ENCODE measurements at places on chromosomes 5 and 9. TPM values are rescaled to one million over a fixed set of nuclear protein-coding genes. Genes with fewer than 3 reads are reported as not detected.

GRCh38 chr9:99368341-99369326 is 146.6 kb downstream of the SEC61B start:
- no peak for DNase-seq

The ADCY2 gene
- 0.59 TPM for total RNA-seq

DNA sequence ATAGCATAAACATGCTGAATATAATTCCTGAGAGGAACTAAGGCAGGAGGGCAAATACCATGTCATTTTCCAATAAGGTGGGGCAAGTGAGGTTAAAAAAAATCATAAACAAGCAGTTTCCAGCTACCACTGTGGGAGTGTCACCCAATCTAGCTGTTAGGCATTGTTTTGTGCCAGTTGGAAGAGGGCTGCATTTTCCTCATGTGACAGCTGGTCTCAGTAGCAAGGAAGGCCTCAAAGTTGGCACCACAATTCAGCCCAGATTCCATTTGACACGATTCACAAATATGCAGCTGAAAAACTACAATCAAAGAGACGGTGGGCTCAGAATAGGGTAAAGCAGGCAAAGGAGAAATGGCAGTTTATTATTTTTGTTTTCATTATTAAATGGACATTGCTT is 636.1 kb downstream of the KIF4B start:
- DNase-seq: no peak

The DMRT1 gene
- not detected for total RNA-seq

The PALM2AKAP2 gene
- 26.2 TPM for total RNA-seq

GRCh38 chr9:93013856-93014582 is 44.5 kb upstream of the SUSD3 start:
- no peak for DNase-seq

GRCh38 chr9:111914749-111915424 is 18.3 kb downstream of the UGCG start:
- DNase-seq: no peak

- no peak for DNase-seq
These were observed 81.4 kb upstream of the ANKRD55 start for GRCh38 chr5:56314529-56314928.

DNA sequence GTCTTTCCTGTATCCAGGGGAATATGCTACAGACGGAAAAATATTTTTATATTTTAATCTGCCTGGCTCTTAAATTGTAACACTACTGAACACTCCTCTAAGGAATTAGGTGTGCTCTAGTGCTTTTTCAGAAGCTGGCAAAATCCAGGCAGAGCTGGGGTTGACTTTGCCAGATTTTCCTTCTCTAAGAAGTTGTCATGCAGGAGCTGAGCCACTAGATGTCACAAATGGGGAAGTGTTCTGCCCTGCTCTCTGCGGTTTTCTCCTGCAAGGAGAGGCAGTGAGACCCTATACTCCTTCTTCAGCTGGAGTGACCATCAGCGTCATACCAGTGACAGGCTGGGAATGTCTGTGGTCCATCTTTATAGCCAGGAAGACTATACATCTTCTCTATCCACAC is 112.5 kb downstream of the HAPLN1 start:
- DNase-seq: no peak

GRCh38 chr5:41213340-41213739 is at the start of gene C6:
TSS of gene C6 (minus strand) at chr5:41213532. CDS start at chr5:41203230, 10,302 bp downstream.
- no peak for DNase-seq

DNA sequence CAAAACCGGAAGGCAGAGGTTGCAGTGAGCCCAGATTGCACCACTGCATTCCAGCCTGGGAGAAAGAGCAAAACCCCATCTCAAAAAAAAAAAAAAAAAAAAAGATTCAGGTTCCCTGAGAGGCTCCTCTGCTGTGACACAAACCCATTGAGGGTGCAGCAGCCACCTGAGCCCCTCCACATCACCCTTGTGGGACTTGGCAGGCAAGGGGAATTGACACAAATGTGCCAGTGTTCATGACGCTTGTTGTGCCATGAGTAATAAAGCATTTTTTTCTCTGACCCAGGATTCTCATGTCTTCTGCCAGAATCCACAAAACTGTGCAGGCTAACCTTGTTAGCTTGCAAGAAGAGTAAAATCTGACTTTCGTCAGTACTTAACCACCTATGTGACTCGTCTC is 149.6 kb downstream of the TTC39B start:
- no peak for DNase-seq

- no peak for DNase-seq
These were observed 421.9 kb upstream of the FTMT start for GRCh38 chr5:121429761-121430160.

The GFM2 gene
- total RNA-seq: 19.8 TPM

GRCh38 chr5:172455511-172456061 is 1.3 kb upstream of the SH3PXD2B start:
- DNase-seq: no peak

DNA sequence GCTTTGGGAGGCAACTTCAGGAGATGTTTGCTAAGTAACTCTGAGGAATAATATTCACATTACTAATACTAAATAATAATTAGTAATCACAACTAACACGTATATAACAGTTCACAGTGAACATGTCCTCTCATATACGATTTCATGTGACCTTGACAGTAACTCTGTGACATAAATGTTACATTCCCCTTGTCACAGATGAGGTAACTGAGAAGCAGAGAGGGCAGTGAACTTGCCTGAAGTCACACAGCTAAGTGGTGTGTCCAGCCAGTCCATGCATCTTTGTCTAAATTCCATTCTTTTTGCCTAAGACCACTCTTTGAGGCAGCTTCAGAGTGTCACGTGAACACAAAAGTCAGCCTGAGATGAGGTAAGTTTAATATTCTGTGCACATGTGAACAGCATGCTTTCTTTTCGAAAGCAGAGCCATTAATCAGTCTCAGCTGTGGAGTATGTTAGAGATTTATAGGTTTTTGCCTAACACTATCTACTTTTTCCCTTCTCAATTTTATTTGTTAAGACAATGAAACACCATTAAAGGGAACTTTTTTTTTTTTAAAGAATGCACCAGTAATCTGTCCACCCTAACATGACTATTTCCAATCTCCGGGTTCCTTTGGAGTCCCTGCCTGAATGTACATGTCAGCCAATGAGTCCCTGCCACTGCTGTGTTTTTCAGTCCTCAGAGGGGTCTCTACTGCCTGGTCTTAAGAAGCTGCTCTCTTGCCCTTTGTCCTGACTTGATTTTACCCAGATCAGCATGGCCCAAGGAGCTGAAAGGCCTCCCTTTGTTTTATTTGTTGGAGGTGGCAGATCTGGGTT is 43.5 kb downstream of the SH3PXD2B start:
- DNase-seq: no peak

All from lower lobe of right lung (tissue), 2 donors.